ENCODE measurements at places on chromosomes 16 and 17.

- no peak for DNase-seq
These were observed 677 bp upstream of the RANGRF start for GRCh38 chr17:8287651-8288335.

- no peak for DNase-seq
These were observed 327.0 kb downstream of the XYLT1 start for GRCh38 chr16:17143546-17144419.

DNA sequence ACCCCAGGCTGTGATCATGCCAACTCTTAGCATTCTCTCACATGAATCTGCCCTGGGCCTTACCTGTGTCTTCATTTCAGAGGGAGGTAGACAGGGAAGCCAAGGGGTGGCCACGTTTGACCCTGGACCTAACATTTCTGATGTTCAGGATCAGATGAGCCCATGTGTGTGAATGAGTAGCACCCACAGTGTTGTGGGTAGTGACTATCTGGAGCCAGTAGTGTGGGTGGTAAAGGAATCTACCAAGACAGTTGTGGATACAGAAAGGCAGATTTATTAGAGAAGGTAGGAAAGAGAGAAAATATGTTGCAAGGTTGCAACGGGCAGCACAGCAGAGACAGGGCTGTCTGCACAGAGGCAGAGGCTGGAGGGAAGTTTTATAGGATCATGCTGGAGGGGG is 60.5 kb downstream of the TK2 start:
- no peak for DNase-seq

DNA sequence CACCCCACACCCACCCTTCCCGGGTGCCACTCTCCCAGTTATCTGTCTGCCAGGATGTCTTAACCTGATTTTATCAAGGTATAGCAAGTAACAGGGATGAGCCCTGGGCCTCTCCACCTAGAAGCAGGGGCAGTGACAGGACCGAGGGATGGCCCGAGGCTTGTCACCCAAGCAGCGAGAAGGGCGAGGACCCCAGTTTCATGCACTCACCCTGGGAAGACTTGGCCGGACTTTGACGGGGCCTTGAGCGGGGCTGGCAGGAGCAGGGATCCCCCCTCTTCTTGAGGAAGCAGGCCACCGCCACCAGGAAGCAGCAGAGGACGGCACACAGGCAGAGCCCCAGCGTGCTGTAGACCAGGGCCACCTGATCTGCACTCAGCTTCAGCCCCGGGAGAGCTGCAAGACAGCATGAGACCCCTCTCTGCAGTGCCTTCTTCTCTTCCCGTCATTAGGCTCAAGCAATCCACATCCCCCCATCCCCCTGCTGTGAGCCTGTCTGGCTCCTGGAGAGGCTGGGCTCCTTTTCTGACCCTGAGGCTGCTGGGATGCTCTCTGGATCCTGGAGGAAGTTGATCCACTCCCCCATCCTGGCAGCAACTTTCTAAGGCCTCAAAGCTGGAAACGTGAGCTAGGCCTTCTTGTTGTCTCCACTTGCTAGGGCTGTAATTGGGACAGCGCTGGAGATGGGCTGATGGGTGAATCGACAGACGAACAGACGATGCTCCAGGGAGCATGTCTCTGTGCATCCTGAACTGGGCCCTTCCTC is 31.6 kb downstream of the TNFRSF13B start:
- DNase-seq: no peak

DNA sequence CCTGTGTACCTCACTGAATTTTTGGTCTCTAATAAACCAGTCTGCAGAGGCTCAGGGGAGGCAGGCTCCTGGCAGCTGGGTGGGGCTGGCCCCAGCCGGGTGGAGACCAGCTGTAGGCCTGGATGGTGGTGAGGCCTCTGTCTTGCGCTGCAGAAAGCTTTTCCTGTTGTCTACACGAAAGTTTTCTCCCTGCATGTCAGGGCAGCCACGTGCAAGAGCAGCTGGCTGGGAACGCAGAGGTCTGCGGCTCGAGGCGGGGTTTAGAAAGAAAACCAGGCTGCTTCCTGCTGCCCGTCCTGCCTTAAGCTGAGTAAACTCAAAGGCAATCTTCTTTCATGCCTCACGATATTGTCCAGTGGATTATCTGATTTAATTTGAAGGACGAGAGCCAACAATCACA is 2.4 kb downstream of the SERPINF1 start:
- DNase-seq: peak; percentile 14

DNA sequence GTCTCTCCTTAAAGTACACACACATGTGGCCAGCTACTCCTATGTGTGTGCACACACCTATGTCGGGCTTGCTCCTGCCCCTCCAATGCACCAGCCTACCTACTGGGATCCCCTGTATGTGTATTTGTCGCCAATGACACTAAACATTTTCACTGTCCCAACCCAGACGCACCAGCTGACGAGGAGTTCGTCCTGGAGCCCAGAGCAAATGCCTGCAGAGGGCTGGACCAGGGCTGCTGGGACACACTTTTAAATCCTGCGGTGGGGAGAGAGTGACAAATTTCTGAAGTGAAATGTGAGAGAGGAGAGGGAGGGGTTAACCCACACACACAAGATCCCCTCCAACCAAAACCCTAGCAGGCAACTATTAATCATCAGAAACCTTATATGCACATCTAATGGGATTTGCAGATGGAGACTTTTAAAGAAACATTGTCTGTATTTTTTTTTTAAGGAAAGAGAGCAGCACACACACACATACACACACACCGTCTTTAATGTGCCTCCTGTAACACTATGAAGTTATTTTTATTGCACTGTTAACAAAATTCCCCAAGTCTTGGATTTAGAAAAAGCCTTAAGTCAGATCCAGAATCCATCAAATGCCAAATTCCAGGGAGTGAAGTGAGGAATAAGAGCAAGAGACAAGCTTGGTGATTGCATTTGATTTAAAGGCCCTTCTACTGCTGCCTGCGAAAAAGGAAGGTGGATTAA is at the start of gene MEOX1:
Gene MEOX1 (minus strand): TSS at position 224 of the 714 bp plus-strand sequence. CDS start 388 bp downstream, outside the sequence.
- DNase-seq: no peak

GRCh38 chr17:34413443-34414119 is 50.5 kb upstream of the CCL1 start:
- no peak for DNase-seq

DNA sequence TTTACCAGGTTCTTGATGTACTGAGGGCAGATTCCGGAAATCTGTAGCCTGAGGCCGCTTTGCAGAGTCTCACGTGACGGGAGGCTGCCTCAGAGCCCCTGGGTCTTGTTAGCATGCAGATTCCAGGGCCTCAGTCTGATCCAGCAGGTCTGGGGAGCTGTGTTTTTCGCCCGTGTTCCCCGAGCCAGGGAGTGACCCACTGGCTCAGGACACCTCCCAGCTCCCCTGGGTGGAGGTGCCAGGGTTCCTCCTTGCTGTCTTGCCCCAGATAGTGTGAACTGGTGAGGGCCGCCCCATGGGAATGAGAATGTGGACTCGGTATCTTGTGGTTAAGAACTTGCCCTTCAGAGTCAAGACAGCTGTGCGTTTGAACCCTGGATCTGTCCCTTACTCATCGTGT is 98.6 kb downstream of the OR1D5 start:
- DNase-seq: no peak

GRCh38 chr17:79777120-79777893 is 641 bp upstream of the CBX2 start:
- no peak for DNase-seq

GRCh38 chr16:75312875-75313274 is 61.5 kb upstream of the BCAR1 start:
- DNase-seq: no peak

DNA sequence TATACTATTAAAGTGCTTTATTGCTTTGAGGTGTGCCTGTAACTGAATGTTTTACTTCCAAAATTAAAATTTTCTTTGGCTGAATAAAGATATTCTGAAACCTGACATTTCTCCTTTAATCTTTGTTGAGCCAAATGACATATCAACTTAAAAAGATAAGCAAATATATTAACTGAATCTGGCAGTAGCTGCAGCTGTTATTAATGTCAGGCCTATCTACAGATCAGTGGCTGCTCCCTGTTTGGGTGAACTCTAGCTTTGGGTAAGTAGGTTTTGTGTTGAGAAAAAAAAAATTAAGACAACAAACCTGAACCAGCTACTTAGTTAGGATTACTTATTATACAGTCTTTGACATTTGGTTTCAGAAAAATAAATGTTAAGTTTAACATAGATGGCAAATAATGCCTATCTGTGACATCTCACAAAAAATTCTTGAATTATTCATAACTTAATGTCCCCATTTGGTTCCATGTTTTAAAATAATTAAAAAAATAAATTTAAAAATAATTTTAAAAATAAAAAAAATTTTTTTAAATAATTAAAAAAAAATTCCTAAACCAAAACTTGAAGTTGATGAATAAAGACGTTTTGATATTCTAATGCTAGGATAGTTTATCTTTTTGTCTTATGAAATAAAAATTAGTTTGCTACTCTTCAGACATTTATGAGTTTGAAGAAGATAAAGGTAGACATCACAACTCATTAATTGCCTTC is 19.8 kb downstream of the CPD start:
- no peak for DNase-seq

DNA sequence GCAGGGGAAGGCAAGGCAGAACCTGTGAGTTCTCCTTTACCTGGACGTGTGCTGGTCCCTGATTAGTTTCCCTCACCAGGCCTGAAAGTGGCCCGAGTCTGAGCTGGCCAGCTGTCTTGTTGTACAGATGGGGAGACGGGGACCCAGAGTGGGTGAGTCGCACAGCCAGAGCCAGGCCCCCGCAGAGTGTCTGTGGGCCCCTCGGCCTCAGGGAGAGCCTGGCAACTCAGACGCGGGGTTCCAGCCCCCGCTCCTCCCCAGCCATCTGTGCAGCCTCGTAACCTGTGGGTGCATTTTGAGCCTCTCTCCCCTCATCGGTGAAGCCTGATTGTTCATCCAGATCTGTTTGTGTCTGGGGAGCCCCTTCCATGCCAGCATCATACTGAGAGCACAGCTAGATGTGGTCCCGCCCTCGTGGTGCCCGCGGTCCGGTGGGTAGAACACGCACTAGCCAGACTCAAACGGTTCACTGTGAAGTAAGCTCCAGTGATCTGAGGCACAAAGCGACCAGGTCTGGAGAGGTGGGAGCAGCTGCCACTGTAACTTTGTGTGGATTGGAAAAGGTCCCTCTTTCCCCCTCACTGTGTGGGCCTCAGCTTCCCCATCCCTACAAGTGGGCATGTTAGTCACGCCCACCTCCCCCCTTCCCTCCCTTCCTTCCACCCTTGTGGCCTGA is 6.0 kb upstream of the NDRG4 start:
- DNase-seq: no peak

DNA sequence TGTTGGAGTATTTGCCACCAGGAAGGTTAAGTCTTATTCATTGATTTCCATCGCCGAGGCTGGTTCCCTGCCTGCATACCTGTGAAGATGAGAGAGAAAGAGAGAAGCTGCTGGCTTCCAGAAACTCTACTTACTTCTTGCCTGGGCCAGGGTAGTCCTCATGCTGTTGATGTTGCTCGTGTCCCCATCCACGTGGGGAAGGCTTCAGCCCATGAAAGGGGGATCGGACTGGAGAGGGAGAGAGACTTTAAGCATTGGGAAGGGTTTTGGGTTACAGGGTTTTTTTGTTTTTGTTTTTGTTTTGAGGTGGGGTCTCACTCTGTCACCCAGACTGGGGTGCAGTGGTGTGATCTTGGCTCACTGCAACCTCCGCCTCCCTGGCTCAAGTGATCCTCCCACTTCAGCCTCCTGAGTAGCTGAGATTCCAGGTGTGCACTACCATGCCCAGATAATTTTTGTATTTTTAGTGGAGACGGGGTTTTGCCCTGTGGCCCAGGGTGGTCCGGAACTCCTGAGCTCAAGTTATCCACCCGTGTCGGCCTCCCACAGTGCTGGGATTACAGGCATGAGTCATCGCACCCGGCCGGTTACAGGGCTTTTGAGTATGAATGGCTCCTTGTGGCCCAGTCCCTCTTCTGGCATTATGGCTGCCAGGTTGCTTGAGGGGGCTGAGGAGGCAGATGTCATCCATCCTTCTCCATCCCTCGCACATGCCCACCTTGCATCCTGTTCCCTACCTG is 26.6 kb downstream of the ITGB3 start:
- no peak for DNase-seq

- DNase-seq: no peak
These were observed 96.4 kb upstream of the C16orf82 start for GRCh38 chr16:26970292-26970691.

- DNase-seq: no peak
These were observed 7.4 kb downstream of the GFAP start for GRCh38 chr17:44907729-44908470.
